ENCODE measurements at places on chromosomes 6 and 20.

DNA sequence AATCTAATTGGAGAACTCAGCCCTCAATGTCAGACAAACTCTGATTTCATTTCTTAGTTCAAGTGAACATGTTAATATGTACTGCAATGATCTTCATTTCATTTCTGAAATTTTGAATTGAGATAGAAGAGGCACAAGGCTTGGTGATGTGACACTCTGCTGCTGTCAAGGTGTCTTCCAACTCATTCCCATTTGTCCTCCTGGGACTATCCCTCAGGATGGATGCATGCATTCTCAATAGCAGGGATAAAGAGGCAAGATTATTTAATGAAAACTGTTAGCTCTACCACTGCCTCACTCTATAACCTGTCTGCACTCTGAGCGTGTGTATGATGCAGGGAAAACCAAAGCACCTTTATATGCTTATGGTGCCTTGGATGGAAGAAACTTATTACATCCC, 78.7 kb downstream of the PLCB1 start:
- DNase-seq: no peak

- DNase-seq: no peak
Measured at GRCh38 chr6:38153798-38154345, 334.3 kb downstream of the ZFAND3 start.

- DNase-seq: no peak
Measured at GRCh38 chr6:36834576-36835341, 4.5 kb downstream of the CPNE5 start.

- DNase-seq: no peak
Measured at GRCh38 chr6:90936286-90936685, 349.4 kb upstream of the MAP3K7 start.

DNA sequence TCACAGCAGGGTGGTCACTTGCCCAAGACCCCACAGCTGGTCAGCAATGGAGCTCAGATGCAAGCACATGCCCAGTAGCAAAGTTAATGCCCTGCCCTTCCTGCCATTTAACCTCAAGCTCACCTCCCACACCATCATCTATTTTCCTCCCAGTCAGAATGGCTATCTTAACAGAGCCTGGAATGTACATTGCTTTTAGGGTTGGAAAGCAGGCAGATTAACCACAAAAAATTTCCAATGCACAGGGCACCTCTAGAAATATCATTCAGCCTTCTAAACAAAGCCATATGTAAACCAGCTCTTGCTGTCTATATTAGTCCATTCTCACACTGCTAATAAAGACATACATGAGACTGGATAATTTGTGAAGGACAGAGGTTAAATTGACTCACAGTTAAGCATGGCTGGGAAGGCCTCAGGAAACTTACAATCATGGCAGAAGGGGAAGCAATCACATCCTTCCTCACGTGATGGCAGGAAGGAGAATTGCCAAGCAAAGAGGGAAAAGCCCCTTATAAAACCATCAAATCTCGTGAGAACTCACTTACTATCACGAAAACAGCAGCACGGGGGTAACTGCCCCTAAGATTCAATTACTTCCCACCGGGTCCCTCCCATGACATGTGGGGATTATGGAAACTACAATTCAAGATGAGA, 106.9 kb downstream of the FYN start:
- no peak for DNase-seq
